RWPE2 (cell line): ENCODE measurements at places on chromosomes 6 and 20.
A peak's percentile ranks its signal among the peaks of the same experiment; 100 is the strongest.

- DNase-seq, result no peak
- H3K27ac ChIP-seq, result peak overlapping the region; percentile 74
- peaks cover 23% of the 10 kb centered on the region for H3K4me1 ChIP-seq
- no peaks in the 10 kb centered on the region for H3K36me3 ChIP-seq
- no peak overlapping the region for H3K4me3 ChIP-seq
These were observed 17.8 kb downstream of the SLC22A1 start for GRCh38 chr6:160139420-160139851.

- H3K36me3 ChIP-seq, result no peaks in the 10 kb centered on the region
- no peak for DNase-seq
- H3K4me1 ChIP-seq, result no peaks in the 10 kb centered on the region
These were observed 17.8 kb upstream of the RCAN2 start for GRCh38 chr6:46509063-46509462.

- DNase-seq, result no peak
- H3K27ac ChIP-seq, result no peak overlapping the region
- no peaks in the 10 kb centered on the region for H3K27me3 ChIP-seq
- no peak overlapping the region for H3K4me3 ChIP-seq
- no peaks in the 10 kb centered on the region for H3K4me1 ChIP-seq
These were observed 129.1 kb downstream of the MAN1A1 start for GRCh38 chr6:119220452-119220851.

DNA sequence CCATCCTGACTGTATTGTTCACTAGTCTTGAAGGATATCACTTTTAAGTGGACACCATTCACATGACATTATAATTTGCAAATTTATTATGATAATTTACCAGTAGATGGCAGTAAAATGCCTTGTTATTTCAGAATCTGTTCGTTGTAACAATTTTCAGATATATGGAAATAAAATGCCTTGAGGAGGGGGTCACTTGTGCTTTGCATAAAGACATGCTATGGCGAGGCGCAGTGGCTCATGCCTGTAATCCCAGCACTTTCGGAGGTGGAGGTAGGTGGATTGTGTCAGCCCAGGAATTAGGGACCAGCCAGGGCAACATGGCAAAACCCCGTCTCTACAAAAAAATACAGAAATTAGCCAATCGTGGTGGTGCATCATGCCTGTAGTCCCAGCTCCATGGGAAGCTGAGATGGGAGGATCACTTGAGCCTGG lies 9.0 kb upstream of the NCOA6 start:
- H3K36me3 ChIP-seq, result no peaks in the 10 kb centered on the region
- peaks cover 17% of the 10 kb centered on the region for H3K27me3 ChIP-seq
- H3K27ac ChIP-seq, result no peak overlapping the region
- DNase-seq, result no peak

GRCh38 chr6:144931172-144932035 lies 646.3 kb downstream of the UTRN start:
- H3K4me3 ChIP-seq, result no peak overlapping the region
- H3K36me3 ChIP-seq, result no peaks in the 10 kb centered on the region
- no peak for DNase-seq
- no peaks in the 10 kb centered on the region for H3K4me1 ChIP-seq
- no peaks in the 10 kb centered on the region for H3K27me3 ChIP-seq
